KG1 (cell line): ENCODE measurements at places on chromosomes 12 and 14.

GRCh38 chr14:101578489-101578888 lies 17.2 kb downstream of the DIO3 start:
- no peak for DNase-seq

DNA sequence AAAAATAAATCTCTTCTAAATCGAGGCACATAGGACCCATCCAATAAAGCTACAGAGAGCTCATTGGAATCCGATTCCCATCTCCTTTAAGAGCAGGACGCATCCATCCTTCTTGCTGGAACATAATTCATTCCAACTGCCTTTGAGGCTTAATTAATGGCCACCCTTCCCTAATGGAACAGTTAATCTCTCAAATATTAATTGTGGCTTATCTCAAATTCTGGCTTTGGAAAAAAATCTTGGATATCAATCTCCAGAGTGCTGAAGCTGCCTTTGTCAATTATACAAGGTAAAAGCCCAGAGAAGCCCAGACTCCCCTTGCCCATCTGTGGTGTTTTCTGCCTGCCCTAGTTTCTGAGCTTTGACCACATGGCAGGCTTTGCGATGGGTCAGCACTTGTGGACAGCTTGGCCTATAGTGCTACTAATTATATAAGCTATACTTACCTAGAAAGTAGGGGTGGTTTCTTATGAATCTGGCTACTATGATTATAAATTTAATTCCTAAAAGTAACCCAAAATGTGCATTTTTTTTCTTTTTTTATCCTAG lies 246.3 kb downstream of the NUAK1 start:
- no peak for DNase-seq

- no peak for DNase-seq
Observed at GRCh38 chr12:80129895-80130530, 30.7 kb downstream of the OTOGL start.

DNA sequence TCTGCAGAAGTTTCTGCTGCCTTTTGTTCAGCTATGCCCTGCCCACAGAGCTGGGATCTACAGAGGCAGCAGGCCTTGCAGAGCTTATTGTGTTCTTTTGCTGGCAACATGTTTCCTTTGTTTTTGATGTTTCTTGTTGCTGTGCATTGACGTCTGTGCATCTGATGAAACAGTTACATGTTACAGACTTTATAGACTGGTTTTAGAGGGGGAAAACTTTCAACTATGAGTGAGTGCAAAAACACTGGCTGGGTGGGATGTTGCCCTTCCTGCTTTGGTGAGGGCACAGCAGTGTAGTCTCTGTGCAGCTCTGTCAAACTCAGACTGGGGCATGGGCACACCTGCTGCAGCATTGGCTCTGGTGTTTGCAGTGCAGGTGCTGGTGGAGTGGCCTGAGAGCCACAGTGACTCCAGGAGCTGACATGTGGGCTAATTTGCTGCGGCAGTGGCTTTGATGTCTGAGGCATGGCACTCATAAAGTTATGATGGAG lies 26.9 kb downstream of the CLEC6A start:
- DNase-seq, result no peak

DNA sequence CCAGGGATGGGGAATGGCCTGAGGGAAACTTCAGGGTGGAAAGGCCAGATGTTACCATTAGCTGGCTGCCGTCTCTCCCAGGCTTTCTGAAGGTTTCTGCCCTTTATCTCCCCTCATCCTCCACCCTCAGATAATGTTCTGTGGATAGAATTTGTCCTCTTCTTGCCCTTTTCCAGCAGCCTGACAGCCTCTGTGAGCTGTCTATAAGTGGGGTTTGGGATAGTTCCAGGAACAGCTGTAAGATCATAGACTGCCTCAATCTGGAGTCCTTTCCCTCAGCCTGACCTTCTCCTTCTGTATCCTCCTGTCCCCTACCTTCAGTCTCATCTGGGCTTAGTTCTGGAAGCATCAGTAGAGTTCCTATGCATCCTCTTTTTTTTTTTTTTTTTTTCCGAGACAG lies 2.8 kb upstream of the RND1 start:
- DNase-seq, result no peak

GRCh38 chr12:79388011-79388410 lies 302.8 kb downstream of the PAWR start:
- no peak for DNase-seq

DNA sequence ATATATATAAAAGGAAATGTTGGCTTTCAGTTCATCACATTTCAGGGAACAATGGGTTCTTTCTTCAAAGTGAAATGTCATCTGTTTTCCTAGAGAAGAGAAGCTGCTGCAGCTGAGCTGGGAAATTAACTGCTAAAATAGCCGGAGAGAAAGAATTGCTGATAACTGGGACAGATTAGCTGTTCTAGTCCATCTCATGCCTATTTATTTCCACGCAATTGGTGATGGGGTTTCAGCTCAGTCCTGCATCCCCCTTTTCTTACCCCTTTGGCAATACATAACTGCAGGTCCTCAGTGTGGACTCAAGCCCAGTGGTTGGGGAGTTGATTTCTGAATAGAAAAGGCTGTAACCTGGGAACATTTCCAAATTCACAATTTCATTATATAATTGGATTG lies 436.9 kb upstream of the TMEM132C start:
- no peak for DNase-seq

DNA sequence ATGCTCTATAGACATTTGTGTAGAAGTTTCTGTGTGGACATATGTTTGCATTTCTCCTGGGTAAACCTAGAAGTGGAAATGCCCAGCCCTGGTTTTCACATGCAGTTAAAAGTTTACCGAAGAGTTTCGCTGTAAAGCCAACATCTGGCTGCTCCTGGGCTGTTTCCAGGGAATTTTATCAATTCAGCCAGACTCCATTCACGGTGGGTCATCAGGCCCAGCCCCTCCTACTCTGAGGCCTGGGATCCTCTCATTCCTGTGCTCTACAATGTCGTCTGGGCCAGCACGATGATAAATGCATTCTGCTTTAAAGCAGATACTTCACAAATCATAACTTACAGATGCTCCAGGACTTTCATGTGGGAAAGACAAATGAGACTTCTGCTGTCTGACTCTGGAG lies 7.1 kb downstream of the NUAK1 start:
- no peak for DNase-seq

- DNase-seq, result no peak
Observed at GRCh38 chr12:24565300-24565699, 383.6 kb downstream of the BCAT1 start.

DNA sequence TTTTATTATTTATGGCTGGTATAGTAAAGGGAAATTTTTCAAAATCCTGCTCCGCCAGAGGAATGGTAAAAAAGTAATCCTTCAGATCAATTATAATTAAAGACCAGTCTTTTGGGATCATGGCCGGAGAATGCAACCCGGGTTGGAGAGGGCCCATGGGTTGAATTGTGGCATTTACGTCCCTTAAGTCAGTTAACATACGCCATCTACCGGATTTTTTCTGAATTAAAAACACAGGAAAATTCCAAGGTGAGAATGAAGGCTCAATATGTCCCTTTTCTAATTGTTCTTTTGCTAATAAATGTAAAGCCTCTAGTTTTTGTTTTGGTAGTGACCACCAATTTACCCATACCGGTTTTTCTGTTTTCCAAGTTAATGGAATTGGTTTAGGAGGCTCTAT lies 602.8 kb downstream of the ALG10 start:
- no peak for DNase-seq

DNA sequence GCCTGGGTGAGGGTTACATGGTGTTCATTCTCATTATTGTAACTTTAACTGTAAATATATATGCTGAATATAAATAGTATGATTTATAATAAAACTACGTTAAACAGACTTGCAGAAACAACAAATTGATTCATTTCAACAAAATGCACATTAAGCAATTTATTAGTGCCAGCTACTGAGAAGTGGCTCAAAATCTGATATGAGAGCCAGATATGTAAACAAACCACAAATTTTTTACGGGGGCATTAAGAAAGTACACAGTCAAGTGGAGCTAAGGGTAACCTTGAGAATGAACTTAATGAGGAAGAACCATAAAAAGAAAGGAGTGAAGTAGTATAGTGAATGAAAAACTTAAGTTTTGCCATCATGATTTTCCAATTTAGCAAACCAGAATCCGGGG lies 40.3 kb downstream of the CEP128 start:
- no peak for DNase-seq

- DNase-seq, result no peak
Observed at GRCh38 chr14:100201701-100202100, 37.2 kb upstream of the YY1 start.

DNA sequence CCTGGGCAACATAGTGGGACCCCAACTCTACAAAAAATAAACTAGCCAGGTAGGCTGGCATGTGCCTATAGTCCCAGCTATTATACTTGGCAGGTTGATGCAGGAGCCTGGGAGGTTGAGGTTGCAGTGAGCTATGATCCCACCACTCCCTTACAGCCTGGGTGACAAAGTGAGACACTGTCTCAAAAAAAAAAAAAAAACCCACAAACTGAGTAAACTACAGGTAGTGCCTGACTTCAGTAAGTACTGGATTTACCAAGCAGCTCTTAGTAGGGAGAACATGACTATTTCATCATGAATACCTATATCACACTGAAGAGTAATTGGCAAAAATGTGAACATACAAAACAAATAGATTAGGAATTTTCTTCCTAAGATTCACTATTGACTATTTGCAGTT lies 32.4 kb upstream of the AP4S1 start:
- no peak for DNase-seq

DNA sequence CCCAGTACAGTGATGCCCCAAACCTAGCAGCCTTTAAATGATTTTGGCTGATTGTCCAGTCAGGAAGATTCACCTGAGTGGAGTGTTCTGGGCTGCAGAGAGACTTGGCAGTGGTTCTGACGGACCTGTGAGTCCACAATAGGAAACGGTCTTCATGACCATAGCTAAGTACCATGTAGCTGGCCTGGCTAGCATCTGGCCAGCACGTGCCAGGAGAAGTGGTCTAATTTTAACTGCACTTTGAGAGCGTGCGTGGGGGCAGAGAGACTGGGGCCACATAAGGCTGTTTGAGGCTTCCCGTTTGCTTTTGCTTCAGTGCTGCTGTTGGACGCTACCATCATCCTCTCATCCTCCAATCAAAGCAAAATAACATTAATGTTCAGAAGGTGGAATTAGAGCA lies 54.7 kb downstream of the PPM1A start:
- DNase-seq, result no peak

DNA sequence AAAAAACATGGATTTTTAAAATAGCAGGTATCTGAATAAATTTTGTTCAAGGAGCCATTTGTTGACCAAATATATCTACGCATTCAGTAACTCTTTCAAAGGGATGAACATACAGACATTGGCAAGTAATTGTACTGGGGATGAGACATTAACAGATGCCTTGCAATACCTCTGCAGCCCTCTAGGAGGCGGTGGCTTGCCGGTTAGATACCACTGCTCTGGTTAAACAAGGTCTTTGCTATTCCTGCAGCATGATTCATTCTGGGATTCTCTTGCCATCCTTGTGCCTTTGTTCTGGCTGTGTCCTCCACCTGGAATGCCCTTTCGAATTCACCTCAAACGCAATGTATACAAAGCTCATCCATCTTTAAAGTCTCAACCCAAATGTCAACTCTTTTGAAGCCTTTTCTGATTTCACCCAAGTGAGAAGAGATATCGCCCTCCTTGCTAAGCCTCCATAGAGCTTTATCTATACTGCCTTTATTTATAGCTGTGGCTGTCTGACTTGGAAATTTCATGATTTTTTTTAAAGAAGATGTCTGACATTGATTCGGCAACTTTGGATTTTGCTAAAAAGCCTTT lies 131.0 kb upstream of the SRRM4 start:
- no peak for DNase-seq

- DNase-seq, result no peak
Observed at GRCh38 chr12:124002654-124003053, 29.6 kb downstream of the ZNF664 start.

- no peak for DNase-seq
Observed at GRCh38 chr12:26507613-26508012, 312.2 kb downstream of the SSPN start.

- DNase-seq, result no peak
Observed at GRCh38 chr12:116142936-116143898, 134.3 kb downstream of the MED13L start.

DNA sequence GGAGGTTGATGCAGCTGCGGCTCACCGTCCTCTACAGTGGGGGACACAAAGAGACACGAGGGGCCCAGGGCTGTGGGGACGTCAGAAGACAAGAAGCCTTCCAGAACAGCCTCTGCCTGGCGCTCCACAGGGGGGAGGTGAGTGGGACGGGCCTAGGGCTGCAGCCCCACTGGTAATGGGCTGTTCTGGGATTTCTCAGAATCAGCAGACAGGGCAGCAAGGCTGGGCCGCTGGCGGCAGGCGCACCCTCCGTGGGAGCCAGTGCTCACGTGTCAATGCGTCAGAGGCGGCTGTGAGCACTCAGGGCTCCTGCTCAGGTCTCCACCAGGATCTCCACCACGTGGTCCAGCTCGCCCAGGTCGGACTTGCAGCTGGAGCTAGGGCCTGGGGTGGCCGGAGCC lies 10.0 kb downstream of the CDCA4 start:
- DNase-seq, result no peak

DNA sequence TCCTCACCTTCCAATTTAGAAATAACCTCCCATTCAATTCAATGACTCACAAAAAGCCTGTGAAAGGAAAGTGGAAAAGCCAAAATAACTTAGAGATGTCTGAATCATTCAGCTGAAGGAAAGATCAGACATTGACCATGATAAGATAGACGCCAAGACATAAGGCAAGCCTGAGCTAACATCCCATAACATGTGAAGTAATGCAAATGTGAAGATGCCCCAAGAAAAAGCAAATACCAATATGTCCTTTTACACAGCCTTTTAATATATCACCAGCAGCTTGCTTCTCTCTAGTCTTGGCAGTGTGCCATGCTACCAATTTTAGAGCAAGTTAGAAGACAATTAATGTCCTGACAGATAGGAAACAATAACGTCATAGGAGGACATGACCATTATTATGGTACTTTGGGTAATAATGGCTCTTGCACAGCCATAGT lies 2.4 kb upstream of the NUMB start:
- DNase-seq, result no peak

- DNase-seq, result no peak
Observed at GRCh38 chr12:75666126-75666938, 154.9 kb upstream of the KRR1 start.

DNA sequence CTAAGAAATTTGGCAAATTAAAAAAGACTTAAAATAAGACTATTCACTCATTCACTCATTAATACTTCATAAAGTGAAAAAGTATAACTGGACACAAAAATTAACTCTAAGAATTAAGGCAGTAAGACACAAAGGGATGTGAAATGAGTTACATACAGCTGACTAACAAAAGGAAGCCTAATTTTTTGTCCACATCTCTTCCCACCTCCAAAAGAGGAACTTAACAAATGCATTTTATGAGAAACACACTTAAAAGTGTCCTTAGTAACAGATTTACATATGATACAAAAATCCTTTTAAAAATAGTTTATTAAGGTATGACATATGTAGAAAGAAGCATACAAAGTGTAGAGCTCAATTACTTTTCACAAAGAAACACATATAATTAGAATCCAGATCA lies 88.9 kb downstream of the NUMB start:
- DNase-seq, result no peak

GRCh38 chr12:7108796-7109571 lies at the start of gene C1RL:
TSS of gene C1RL (minus strand) at chr12:7109214. CDS start at chr12:7109180, 34 bp downstream.
- DNase-seq, result peak; percentile 57

- no peak for DNase-seq
Observed at GRCh38 chr12:58323676-58324075, 382.3 kb downstream of the ATP23 start.
